H1 (cell line): ENCODE measurements at places on chromosomes 7 and 10.

DNA sequence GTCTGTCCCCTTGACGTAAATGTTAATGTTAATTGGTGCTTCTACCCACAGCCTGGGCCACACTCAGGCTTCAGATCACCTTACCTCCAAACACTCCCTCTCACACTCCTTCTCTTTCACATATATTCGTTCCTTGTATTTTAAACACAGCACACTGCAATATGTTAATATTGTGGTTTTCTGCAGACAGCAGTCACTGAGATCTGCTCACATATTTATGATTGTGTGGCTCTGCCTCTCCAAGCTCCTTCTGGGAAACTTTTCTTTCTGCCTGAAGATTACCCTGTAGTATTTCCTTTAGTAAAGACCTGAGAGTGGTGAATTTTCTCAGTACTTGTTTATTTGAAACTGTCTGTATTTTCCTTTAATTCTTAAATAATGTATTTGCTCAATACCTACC lies 104.7 kb downstream of the VWC2 start:
- no peak for DNase-seq

GRCh38 chr10:128130051-128130450 lies 3.8 kb upstream of the MKI67 start:
- DNase-seq = no peak

GRCh38 chr10:72329290-72330068 lies 25.2 kb downstream of the DNAJB12 start:
- DNase-seq = no peak

GRCh38 chr7:24073651-24074420 lies 210.2 kb upstream of the NPY start:
- DNase-seq = no peak

GRCh38 chr7:1100834-1101562 lies 13.1 kb downstream of the GPER1 start:
- DNase-seq = no peak

GRCh38 chr7:149321978-149322541 lies 60.1 kb downstream of the ZNF783 start:
- no peak for DNase-seq

DNA sequence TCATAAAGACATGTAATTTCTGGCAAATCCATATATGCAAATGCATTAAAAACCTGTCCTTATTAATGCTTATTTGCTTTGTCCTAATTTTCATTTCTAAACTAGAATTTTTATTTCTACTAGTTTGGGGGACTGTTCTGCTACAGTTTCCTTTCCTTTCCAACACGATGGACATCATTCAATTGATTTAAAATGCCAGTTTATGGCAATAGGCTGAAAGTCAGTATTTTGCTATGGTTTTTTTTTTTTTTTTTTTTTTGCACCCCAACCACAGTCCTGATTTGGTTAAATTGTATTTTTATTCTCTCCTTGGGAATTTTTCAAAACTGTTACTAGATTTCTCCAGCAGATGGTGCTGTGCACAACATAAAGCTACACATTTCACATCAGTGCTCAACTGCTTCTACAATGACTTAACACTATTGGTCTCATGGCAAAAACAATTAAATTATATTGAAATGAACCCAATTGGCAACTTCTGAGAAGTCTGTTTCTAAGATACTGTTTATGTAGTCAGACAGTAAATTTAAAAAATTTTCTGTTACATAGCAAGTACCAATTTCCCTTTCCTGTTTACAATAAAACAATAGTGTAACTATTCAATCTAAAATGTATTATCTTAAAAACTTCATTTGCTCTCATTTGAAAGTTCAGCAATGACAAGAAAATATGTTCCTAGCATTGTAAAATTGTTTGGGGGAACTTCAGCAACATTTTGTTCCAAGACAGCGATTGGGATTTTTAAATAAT lies 193.8 kb upstream of the CCDC6 start:
- no peak for DNase-seq

- no peak for DNase-seq
Observed at GRCh38 chr10:7444551-7445121, 33.8 kb upstream of the SFMBT2 start.

DNA sequence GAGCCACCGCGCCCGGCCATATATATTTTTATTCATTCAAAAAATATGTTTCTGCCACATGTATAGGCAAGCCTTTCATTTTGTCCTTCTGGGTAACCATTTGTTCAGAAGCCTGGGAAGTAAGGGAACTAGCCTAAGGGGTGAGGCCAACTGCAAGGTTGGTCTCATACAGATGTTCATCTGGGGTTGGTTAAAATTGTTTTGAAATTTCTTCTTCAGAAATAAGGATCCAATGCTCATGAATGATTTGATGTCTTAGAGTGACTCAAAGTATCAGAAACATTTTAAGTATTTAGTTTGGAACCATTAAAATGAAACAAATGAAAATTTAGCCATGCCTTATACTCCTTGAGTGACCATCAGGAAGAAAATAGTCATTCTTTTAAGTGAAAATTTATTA lies 397.2 kb downstream of the SUGCT start:
- no peak for DNase-seq

DNA sequence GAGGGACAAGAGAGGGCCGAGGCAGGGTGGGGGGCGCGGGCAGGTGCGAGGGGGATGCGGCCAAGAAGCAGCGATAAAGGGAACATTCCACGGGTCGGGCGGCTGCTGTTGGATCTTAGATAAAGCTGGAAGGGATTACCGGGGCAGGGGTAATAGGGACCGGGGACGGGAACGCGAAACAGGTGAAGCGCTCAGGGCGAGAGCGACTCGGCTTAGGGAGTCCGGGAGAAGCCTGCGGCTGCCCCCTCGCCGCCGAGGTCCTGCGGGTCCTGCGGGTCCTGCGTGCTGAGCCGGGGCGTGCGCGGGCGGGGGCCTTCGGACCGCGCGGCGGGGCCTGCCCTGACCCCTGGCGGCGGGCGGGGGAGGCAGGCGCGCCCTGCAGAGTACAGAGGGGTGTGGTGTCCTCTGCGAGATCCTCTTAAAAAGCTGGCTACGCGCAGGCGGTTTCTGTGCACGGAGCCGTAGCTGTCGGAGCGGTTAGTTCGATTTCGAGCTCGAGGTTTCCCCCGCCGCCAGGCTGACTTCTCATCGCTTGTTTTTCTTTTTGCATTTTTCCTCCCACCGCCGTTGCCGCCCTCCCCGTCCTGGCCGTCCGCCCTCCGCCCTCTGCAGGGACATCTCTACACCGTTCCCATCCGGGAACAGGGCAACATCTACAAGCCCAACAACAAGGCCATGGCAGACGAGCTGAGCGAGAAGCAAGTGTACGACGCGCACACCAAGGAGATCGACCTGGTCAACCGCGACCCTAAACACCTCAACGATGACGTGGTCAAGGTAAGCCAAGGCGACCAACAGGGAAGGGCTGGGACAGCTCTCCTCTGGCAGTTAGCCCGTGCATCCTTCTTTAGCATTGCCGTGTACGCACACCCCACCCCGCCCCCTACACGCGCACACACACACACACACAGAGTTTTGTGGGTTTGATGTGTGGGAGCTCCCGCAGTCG lies 1.4 kb downstream of the CAV1 start:
- no peak for DNase-seq

DNA sequence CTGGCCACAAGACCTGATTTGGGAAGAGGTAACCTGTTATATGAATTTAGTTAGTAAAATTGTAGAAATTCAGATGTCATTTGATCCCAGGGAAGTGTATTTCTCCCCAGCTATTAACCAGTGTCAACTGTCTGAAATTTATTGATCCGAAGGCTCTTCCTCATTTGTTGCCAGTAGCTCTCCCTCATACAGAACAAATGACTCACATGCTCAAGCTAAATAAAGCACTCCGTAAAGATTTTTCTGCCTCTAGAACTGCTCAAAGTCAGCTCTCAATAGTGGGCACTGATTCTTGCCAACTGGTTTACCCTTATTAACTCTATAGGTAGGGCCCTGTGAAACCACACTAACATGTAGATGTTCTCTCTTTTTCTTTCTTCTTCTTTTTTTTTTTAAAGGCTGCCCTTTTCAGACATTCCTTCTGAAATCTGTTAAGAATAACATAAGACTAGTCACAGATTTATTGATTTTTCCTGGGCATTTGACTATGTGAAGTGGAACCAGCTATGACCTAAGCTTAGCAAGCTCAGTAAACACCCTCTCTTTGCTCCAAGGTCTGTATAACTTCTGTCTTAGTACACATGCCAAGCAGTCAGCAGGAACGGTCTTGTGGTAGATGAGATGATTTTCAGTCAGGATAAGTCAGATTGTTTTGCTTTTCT lies 21.8 kb downstream of the RPA3 start:
- DNase-seq = no peak

DNA sequence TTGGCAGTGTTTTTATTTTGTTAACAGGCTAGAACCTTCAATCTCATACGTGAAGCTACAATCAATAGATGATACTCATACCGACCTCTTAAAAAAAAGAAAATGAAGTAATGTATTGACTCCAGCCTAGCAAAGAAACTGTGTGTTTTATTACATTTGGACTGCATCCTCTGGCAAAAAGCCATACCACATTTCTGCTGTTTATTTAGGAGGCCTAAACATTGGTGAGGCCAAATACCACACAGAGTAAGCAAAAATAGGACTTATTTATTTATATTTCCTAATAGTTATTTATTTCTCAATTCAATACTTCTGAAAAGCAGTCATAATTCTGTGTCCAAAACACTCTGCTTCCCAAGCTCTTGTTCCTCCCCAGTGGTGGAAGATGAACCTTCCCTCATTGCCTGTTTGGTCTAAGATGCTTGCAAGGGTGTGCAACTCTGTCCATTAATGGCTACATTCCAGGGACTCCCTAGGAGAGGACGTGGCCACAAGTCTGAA lies 398.8 kb upstream of the KLF6 start:
- no peak for DNase-seq

DNA sequence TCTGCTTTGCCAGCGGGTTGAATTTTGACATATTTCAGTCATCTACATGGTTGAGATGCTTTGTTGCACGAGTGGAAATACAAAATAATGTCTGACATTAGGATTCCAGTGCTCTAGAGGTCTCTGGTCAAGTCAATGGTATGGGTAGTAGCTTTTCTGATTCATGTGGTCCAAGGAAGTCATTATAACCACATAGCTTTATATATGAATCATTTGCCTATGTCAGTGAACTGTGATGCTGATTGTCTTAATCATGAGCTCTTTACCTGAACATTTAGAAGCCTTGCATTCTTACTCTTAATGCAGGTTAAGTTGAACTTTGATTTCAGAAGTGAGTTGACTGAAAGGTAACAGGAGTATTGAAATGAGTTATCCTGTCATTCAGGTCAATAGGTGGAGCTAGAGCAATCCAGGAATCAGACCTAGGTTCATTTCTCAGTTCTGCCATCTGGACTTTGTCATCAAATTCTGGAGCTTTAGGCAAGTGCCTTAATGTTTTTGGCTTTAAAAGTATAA lies 3.3 kb downstream of the MAPK8 start:
- no peak for DNase-seq

- DNase-seq = no peak
Observed at GRCh38 chr10:60953420-60953819, 9.4 kb upstream of the RHOBTB1 start.

DNA sequence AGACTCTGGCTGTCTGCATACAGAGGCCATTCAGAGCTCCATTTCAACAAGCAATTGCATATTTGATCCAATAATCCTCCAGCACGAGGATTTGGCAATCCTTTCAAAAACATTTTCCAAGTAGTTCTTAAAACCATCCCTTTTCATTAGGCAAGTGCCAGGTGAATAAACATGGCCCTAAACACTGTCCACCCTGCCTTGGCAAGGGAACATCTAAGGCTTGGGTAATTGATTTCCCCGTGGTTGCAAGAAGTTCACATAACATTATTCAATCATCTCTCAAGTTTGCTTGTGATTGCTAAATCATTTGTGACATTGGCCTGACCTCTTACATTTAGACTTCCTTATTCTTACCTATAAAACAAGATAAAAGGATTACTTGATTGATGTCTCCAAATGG lies 175.2 kb downstream of the CTTNBP2 start:
- no peak for DNase-seq

DNA sequence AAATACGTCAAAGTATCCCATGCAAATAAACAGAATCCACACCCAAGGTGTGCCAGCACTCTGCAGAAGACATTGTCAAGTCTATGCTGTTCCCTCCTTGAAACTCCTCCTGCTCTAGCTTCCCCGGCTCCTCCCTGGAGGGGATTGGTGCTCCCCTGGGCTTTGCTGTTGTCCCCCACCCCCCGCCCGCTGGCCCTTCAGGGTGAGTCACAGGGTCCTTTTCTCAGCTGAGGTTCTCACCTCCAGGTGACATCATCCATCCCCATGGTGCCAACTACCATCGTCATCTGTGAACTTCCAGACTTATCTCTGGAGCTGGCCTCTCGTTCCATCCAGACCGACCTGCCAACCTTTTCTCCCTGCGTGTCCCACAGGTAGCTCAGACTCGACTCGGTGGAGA lies 77.0 kb downstream of the ITIH5 start:
- no peak for DNase-seq

- no peak for DNase-seq
Observed at GRCh38 chr10:112755446-112756234, 194.4 kb upstream of the TCF7L2 start.

- DNase-seq = no peak
Observed at GRCh38 chr7:108227366-108227765, 97.2 kb upstream of the LAMB4 start.
